ENCODE measurements at places on chromosomes 7 and 10.

GRCh38 chr7:33873981-33874750 lies 31.2 kb upstream of the BMPER start:
- no peaks in the 10 kb centered on the region for H3K36me3 ChIP-seq
- DNase-seq, result no peak
- no peak overlapping the region for H3K4me3 ChIP-seq
- H3K27ac ChIP-seq, result no peak overlapping the region

DNA sequence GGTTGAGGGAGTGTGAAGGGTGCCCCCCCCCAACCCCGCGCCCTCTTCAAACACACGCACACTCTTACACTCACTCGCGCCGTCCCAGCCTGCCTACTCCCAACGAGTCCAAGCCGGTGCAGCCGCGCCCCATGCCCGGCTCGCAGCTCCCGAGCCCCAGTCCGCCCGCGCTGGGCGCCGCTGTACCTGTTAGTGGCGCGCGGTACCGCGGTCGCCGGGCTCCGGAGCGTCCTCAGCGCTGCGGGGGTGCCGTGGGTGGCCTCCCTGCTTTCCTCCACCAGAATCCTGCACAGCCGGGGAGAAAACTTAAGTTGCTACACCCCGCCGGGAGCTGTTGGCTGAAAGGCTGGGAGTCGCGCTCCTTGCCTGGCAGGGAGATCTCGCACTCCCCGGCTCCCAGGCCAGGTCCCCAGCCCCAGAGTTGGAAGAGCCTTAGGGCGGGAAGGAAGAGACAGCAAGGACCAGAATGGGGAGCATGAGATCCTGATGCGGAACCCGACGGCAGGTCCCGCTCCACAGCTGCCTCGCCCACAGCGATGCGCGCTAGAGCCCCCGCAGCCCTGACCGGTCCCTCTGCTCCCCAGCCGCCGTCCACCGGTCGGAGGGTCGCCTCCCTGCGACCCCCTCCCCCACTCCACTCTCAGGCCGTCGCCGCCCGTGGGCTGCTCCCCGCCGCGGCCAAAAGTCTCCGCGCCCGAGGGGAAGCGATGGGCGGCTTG lies 863 bp downstream of the ST8SIA6 start:
- peak; percentile 40 for DNase-seq
- no peaks in the 10 kb centered on the region for H3K4me1 ChIP-seq
- H3K4me3 ChIP-seq, result peak overlapping the region; percentile 23
- H3K27me3 ChIP-seq, result peaks cover 60% of the 10 kb centered on the region

DNA sequence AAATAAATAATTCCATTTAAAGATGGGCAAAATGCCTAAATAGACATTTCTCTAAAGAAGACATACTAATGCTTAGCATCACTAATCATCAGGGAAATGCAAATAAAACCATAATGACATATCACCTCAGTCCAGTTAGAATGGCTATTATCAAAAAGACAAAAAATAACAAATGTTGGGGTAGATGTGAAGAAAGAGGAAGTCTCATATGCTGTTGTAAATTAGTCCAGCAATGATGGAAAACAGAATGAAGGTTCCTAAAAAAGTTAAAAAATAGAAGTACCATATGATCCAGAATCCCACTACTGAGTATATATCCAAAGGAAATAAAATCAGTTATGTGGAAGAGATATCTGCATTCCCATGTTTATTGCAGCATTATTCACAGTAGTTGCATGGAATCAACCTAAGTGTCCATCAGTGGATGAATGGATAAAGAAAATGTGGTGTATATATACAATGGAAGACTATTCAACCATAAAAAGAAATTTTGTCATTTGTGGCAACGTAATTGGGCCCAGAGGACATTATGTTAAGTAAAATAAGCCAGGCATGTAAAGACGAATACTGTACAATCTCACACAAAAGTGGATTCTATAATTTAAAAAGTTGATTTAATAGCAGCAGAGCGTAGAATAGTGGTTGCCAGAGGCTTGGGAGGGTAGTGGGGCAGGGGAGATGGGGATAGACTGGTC lies 52.0 kb downstream of the TCAF1 start:
- no peaks in the 10 kb centered on the region for H3K36me3 ChIP-seq
- H3K27ac ChIP-seq, result no peak overlapping the region
- no peak overlapping the region for H3K4me3 ChIP-seq
- H3K4me1 ChIP-seq, result no peaks in the 10 kb centered on the region
- DNase-seq, result no peak

DNA sequence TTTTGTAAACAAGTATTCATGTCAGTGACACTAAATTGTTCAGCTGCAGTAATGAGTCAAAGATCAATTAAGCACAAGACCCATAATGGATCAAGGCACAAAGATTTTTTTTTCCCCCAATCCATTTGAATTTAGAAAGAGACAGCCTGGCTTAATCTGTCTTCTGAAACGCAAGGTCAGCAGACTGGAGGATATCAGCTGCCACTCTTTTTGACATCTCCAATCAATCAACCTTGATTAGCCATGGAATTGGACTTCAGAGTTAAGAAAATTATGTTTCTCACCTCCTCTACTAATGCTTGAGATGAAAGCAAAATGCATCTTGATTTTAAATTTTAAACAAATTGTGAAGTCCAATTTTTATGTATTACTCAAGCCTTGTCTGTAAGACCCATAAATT lies 642.4 kb upstream of the STEAP1 start:
- no peak overlapping the region for H3K4me3 ChIP-seq
- no peak overlapping the region for H3K27ac ChIP-seq
- H3K4me1 ChIP-seq, result no peaks in the 10 kb centered on the region
- no peaks in the 10 kb centered on the region for H3K36me3 ChIP-seq
- no peaks in the 10 kb centered on the region for H3K27me3 ChIP-seq

GRCh38 chr7:16668049-16668858 lies 22.3 kb downstream of the BZW2 start:
- H3K27me3 ChIP-seq, result no peaks in the 10 kb centered on the region
- H3K27ac ChIP-seq, result peak overlapping the region; percentile 81
- peak; percentile 78 for DNase-seq
- H3K36me3 ChIP-seq, result no peaks in the 10 kb centered on the region
- H3K4me1 ChIP-seq, result peaks cover 30% of the 10 kb centered on the region

DNA sequence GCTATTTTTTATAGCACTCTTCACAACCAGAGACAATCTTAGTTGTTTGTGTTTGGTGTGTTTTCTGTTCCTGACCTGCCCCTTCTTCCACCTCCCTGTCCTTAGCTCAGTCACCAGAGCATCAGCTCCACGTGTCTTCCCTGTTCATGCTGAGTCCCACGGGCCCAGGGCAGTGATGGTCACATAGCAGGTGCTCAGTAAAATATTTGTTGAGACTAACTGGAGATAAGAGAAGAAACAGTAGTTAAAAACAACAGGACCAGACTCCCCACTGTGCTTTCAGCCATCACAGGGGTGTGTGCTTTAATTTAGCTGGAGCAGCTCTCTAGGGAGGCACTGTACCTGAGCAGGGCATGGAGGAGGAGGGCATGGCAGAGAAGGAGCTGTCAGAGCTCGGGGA lies 307.3 kb upstream of the ZNF32 start:
- no peaks in the 10 kb centered on the region for H3K4me1 ChIP-seq
- DNase-seq, result no peak
- H3K4me3 ChIP-seq, result no peak overlapping the region
- H3K27me3 ChIP-seq, result no peaks in the 10 kb centered on the region
- H3K36me3 ChIP-seq, result no peaks in the 10 kb centered on the region

DNA sequence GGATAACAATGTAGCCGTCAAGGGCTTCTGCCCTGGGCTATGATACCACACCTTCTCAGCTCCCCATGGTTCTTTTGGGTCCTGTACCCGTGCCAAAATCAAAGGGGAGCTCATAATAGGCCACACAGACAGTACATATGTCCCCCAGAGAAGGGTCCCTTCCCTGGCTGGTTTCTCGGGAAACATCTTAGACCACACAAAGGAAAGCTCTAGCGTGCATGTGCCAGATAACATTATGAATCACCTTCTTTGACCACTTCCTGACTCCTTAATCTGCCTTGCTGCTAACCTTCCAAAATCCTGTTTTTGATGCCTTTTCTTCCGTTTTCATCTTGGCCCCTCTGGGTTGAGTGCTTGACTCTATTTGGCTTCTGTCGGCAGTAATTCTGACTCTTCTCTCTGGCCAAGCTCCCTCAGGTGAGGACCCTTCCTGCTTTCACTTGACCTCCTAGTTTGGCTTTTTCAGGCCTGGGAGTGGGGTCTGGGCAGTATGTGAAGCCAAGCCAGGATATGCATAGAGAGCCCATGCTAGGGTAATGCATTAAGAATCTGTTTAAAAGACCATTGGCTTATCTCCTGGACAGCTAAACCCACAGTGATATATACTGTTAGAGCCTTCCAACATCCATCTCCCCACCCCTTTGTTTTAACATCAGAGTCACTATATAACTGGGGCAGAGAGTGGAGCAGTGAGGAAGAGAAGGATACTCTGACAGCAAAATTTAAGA lies 84.8 kb downstream of the ANLN start:
- no peak overlapping the region for H3K4me3 ChIP-seq
- no peak for DNase-seq
- H3K4me1 ChIP-seq, result no peaks in the 10 kb centered on the region
- no peak overlapping the region for H3K27ac ChIP-seq
- no peaks in the 10 kb centered on the region for H3K36me3 ChIP-seq
- no peaks in the 10 kb centered on the region for H3K27me3 ChIP-seq

DNA sequence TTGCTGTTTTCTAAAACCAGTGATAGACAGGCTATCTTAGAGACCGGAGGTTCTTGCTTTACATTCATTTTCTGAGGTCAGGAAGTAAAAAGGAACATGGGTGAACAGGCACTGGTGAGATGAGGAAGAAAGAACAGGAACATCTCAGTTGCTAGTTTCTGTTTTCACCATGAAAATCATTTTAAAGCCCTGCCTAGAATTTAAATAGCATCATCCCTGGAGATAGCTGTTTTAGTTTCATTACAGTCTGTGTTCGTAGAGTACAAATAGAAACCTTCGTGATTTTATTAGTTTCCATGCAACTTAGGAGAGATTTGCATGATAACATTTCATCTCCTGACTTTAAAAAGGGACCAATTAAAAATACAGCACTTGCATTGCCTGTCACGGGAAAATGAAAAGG lies 14.7 kb downstream of the KCNMA1 start:
- DNase-seq, result no peak
- no peaks in the 10 kb centered on the region for H3K27me3 ChIP-seq
- no peaks in the 10 kb centered on the region for H3K4me1 ChIP-seq

GRCh38 chr7:42939457-42940240 lies 7.5 kb downstream of the MRPL32 start:
- no peak overlapping the region for H3K4me3 ChIP-seq
- no peaks in the 10 kb centered on the region for H3K4me1 ChIP-seq
- no peaks in the 10 kb centered on the region for H3K27me3 ChIP-seq
- no peak for DNase-seq
- H3K27ac ChIP-seq, result no peak overlapping the region

- no peak for DNase-seq
- no peaks in the 10 kb centered on the region for H3K4me1 ChIP-seq
- H3K4me3 ChIP-seq, result no peak overlapping the region
- H3K36me3 ChIP-seq, result no peaks in the 10 kb centered on the region
Observed at GRCh38 chr10:86298501-86299001, 68.0 kb downstream of the GRID1 start.

DNA sequence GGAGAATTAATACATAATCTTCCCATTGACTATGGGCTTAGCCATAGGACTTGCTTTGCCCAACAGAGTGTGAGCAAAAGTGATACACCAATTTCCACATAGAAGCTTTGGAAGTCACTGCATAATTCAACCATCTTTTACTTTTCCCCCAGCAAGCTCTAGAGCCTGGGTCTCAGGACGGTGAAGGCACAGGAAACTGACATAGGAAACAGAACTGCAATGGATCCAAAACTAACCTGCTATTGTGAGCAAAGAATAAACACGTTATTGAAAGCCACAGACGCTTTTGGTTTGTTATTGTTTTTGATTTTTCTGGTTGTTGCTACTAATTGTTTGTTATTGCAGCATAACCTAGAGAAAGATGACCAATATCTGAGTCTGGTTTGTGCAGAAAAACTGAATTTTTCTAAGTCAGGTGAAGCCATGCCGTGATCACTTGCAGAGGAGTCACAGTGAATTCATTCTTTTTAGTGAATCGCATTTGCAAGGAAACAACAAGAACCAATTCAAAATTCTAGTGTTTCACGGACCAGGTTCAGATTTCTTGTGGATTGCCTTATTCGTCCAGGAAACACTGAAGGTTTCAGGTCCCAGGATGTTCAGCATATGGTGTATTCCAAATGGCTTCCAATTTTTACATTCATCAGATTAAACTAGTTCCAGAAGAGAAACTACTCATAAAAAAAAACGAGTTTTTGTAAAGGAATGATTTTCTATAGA lies 52.8 kb downstream of the CUBN start:
- peak; percentile 14 for DNase-seq
- no peak overlapping the region for H3K27ac ChIP-seq
- no peaks in the 10 kb centered on the region for H3K36me3 ChIP-seq
- no peak overlapping the region for H3K4me3 ChIP-seq
- H3K4me1 ChIP-seq, result peaks cover 23% of the 10 kb centered on the region

DNA sequence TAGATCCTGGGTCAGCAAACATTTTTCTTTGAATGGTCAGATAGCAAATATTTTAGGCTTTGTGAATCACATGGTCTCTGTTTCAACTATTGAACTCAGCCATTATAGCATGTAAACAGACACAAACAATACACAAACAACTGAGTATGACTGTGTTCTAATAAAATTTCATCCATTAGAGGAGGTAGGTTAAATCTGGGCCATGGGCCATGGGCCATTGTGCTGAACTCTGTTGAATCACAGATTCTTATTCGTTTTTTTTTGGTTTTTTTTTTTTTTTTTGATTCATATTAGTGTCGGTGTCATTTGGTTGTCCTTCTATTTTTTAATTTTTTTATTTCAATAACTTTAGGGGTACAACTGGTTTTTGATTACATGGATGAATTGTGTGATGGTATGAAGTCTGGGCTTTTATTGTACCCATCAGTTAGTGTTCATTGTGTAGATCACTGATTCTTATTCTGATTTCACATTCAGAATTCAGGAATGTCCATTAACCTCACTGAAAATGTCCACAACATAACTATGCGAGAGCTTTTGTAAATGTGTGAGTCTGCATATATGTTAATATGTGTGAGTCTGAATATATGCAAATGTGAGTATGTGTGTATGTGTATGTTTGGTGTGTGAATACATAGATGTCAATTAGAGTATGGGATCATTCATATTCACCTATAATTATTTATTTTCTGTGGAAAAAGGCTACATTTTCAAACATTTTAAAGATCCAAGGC lies 443.7 kb upstream of the GRM3 start:
- no peaks in the 10 kb centered on the region for H3K4me1 ChIP-seq
- H3K27me3 ChIP-seq, result no peaks in the 10 kb centered on the region
- no peak overlapping the region for H3K4me3 ChIP-seq
- H3K36me3 ChIP-seq, result no peaks in the 10 kb centered on the region
- DNase-seq, result no peak

DNA sequence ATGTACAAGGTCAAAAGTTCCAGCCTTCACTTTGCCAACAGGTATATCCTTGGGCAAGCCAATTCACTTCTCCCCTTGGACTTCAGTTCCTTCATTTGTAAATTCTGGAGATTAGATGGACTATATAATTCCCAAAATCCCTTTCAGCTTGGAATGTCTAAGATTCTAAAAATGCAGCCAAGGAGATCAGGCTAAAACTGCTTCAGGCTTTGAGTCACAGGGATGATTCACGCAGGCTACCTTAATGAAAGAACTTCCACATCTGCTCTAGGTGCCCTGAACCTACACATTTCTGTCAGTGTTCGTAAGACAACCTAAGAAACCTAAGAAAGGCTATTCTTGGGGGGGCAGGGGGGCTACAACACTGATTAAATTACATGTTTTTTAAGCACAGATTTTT lies 7.1 kb downstream of the CPVL start:
- peak overlapping the region; percentile 17 for H3K27ac ChIP-seq
- H3K4me1 ChIP-seq, result no peaks in the 10 kb centered on the region
- H3K27me3 ChIP-seq, result no peaks in the 10 kb centered on the region
